ENCODE measurements at places on chromosomes 11 and 22.
A peak's percentile ranks its signal among the peaks of the same experiment; 100 is the strongest.

DNA sequence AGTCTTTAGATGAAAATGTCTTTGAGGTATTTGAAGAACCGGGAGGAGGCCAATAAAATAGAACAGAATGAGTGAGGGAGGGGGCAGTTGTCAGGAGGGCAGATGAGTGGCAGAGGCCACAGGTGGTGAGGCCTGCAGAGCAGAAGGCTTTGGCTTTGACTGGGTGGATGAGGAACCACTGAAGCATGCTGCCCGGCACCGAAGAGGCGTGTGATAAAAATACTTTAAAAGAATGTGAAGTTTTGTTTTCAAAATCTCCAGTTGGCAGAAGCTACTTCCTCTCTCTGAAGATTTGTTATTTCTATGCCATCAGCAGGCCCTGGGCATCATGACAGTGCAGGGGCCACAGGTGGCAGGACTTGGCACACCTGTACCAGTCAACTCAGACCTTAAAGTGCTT lies 6.3 kb downstream of the MS4A12 start:
- no peak for DNase-seq

GRCh38 chr11:72067266-72067665 lies 13.1 kb downstream of the NUMA1 start:
- DNase-seq: no peak

DNA sequence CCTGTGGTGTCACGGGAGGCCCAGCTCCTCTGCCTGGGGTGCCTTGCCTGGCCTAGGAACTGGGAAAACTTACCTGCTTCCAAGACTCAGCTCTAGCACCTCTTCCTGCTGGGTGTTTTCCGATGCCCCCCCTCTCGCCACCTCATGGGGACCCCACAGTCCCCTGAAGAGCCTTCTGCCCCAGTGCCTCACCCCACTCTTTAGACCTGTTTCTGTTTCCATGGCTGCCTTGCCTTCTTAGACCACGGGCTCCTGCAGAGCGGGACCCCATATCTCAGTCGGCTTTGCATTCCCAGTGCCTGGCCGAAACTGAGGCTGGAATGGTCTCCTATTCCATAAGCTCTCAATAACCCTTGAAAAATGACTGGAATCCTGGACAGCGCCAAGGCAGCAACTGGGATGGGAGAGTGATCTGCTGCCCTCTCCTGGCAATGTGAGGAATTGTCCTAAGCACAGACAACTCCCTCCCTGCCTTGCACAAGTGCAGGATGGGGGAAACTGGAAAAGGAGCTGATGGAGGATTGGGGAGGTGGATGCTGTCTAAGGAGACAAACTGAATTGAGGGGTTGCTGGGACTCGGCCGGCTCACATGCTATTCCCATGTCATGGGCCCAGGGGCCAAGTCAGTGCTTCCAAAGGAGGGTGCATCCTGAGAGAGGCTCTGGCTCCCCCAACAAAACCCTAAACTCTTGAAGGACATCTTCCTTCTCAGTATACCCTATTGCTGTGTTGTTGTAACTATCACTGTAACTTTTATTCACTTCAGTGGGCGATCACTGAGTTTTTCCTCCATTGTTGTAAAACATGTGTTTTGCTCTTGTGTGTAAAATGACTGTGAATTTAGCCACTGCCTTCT lies 26.6 kb upstream of the IL17RA start:
- peak; percentile 60 for DNase-seq

DNA sequence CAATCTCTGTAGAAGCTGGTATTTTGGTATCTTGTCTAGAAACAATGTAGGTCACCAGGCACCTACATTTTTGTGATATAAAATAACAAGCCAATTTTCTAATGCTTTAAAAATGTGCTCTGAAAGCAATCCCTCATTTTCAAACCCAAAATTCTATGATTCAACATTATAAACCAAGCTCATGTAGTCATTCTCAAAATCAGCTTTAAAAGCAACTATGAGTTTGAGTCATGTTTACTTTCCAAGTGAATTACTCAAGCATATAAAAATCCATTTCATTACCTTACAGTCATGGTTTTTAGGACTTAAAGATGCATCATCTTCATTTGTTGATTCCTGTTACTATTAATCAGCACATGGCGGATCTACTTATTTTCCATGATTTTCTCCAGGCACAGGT lies 216.4 kb downstream of the GRM5 start:
- no peak for DNase-seq

- no peak for DNase-seq
Measured at GRCh38 chr22:19655399-19655798, 58.9 kb upstream of the SEPTIN5 start.

GRCh38 chr11:71188073-71188472 lies 64.3 kb downstream of the SHANK2 start:
- DNase-seq: no peak

- no peak for DNase-seq
Measured at GRCh38 chr11:22566293-22566692, 59.3 kb downstream of the FANCF start.

- DNase-seq: no peak
Measured at GRCh38 chr11:76604626-76605241, 65.8 kb downstream of the LRRC32 start.

DNA sequence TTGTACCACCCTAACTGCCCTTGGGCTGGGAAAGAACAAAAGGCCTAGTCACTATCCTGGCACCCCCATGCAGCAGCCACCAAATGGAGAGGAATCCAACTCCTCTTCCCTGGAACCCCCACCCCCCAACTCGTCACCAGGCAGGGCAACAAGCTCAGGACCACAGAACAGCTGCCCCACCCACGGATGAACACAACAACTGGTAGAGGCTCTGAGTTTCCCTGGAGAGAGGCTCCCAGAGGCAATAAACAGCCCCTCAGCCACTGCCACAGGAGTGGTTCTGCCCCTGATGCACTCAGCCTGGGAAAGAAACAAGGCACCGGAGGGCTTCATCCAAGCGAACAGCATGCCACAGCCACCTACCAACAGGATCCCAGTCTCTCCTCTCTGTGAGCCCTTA lies 778.4 kb upstream of the FAT3 start:
- DNase-seq: no peak

DNA sequence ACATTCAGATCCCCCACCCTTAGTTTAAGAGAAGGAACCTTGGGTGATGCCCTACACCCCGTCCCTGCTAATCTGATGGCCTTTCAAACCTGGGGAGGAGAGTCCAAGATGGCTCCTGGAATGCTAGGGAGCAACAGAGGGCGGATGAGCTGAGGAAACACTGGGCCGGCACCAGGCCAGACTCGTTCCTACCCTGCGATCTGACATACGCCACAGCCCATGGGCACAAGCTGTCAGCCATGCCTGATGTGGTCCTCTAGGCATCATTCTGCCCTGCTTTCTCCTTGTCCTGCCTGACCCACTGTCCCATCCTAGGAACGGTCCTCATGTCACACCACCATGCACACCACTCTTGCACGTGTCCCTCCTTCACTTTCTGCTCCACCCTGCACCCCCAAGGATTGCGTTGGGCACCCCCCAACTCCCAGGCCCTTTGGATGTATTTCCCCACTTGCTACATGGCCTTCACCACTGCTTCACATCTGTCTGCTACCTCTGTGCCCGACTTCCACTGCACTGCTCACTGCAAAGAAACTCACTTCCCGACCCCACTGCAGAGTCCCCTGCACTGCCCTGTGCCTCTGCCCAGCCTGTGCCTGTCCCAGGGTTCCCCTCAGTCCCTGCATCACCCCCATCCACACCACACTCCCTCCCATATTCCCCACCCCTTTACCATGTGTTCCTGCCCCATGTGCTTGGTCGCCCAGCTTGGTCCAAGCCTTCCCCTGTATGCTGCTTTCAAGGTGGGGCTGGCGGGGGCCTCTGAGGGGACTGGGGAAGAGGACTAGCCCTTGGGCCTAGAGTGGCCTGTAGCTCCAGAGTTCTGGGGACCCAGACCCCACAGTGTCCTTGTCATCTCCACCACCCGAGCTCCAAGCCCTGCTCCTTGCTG lies 29.2 kb downstream of the USP35 start:
- DNase-seq: no peak

DNA sequence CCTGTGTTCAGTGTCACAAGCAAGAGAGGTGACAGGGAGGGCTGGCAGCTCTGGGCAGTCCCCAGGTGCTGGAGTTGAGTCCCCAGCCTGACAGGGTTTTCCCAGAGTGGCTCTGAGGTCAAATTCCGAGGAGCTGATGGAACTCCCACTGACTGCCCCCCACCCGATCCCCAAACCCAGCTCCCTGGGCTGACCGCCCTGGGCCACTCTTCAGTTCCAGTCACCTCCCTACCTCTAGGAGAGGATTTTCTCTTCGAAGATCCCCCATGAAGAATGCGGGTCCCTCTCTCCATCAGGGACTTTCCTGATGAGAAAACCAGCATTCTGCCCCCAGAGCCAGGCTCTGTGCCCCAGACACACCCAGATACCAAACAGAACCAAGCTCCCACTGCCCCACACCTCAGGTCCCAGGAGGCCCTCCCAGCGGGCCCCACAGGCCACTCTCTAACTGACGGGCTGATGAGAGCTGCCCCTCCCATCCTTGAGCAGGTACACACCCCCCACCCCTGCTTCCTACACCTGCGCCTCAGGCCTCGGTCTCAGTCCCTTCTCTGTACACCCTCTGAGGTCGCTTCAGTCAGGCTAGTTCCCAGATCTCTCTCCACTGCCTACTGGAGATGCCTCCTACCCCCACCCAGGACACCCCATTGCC lies 12.1 kb upstream of the RAC2 start:
- DNase-seq: no peak

GRCh38 chr11:73308961-73309919 lies 1.2 kb downstream of the ARHGEF17 start:
- no peak for DNase-seq

- DNase-seq: no peak
Measured at GRCh38 chr22:21984793-21985192, 2.2 kb upstream of the TOP3B start.

GRCh38 chr11:134797411-134798089 lies 385.5 kb upstream of the B3GAT1 start:
- DNase-seq: no peak

GRCh38 chr11:19393941-19394340 lies 153.2 kb upstream of the E2F8 start:
- no peak for DNase-seq

GRCh38 chr11:8232414-8232813 lies 31.3 kb downstream of the LMO1 start:
- DNase-seq: no peak

- no peak for DNase-seq
Measured at GRCh38 chr11:79538775-79539174, 97.9 kb upstream of the TENM4 start.

DNA sequence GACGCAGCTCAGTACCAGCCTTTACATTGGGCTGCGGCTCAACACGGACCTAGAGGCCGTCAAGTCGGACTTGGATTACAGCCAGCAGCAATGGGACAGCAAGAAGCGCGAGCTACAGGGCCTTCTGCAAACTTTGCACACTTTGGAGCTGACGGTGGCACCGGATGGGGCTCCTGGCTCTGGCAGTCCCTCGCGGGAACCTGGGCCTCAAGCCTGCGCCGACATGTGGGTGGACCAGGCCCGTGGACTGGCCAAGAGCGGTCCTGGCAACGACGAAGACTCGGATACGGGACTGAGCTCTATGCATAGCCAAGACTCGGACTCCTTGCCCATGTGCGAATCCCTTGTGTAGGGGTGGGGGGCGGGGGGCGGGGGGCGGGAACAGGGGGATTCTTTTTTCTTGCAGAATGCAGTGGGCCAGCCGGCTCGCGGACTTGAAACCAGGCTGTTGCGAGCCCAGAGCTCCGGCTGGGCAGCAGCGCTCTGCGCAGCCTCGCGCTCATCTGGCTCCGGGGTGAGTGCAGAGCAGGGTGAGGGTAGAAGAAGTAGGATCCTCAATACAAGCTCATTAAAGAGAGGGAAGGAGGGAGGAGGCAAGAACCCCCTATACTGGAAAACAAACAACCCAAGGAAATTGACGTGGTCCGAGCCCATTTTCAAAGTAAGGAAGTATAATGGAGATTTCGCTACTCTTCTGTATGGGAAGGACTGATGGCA lies 1.8 kb downstream of the RASSF10 start:
- no peak for DNase-seq

GRCh38 chr22:37932821-37933578 lies 20.4 kb downstream of the C22orf23 start:
- no peak for DNase-seq

DNA sequence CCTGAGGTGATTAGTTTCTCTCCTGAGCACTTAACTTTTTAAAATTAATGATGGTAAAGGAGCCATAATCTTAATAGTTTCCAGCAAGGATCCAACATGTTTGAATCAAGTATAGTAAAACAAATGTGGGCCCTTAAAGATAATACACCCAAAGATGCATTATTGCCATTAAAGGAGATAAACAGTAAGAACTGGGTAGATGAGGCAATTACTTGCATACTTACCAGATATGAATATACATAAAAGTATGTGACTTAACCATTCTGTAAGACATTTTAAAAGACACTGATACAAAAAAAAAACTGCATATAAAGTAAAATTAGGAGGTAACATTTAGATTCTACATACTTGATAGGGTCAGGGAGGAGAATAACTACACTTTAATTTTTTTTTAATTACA lies 48.2 kb downstream of the CADM1 start:
- no peak for DNase-seq

GRCh38 chr22:26143806-26144325 lies 25.4 kb upstream of the SEZ6L start:
- DNase-seq: no peak

- peak; percentile 71 for DNase-seq
Measured at GRCh38 chr22:38758276-38758945, 2.6 kb upstream of the SUN2 start.

DNA sequence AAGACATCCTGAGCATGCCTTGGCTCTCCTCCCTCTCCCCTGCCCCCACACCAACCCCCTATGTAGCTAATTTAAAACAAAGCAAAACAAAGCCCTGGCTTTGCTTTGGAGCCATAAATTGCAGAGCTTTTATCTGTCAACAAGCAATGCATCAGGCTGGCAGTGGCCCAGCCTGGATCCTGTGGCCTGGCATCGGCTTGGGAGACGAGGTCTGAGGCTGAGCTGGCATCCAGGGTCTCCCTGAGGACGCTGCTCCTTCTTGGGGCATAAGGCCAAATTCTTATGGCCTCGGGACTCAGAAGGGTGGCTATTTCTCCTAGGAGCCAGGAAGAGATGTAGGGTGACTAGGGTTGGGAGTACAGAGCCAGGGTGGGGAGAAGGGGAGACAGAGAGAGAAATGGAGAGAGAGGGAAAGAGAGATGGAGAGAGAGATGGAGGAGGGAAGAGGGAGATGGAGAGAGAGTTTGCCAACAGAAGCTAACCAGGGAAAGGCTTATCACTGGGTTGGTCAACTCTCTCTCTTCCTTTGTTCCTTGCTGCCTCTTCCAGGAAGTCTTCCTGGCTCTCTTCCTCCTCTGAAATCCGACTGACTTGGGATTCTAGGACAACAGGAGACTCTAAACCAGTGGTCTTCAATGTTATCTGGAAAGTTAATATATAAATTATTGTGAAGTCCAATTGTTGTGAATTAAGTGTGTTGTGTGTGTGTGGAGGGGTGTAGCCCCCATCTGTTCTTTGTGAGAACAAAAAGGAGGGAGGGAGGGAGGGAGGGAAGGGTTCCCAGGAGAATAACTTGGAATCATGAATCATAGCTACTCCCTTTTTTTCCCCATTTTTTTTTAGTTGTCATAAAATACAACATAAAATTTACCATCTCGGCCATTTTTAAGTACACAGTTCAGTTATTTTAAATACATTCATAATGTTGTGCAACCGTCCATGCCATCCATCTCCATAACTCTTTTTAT lies 29.1 kb downstream of the TSPAN18 start:
- no peak for DNase-seq

- DNase-seq: no peak
Measured at GRCh38 chr11:108204929-108205499, 17.4 kb downstream of the NPAT start.

All from activated CD4-positive, alpha-beta T cell treated with anti-CD3 and anti-CD28 coated beads, Interleukin-2, amount 10 ng/mL, durations not matched to agents 7 days and 5 days (primary cell).